ENCODE measurements at places on chromosomes 3 and 15. TPM values are rescaled to one million over a fixed set of nuclear protein-coding genes. Genes with fewer than 3 reads are reported as not detected.
A peak's percentile ranks its signal among the peaks of the same experiment; 100 is the strongest.

GRCh38 chr3:138984816-138985215 is 21.3 kb downstream of the PRR23A start:
- DNase-seq: no peak

- DNase-seq: no peak
These were observed 13.1 kb upstream of the BLOC1S6 start for GRCh38 chr15:45573961-45574629.

DNA sequence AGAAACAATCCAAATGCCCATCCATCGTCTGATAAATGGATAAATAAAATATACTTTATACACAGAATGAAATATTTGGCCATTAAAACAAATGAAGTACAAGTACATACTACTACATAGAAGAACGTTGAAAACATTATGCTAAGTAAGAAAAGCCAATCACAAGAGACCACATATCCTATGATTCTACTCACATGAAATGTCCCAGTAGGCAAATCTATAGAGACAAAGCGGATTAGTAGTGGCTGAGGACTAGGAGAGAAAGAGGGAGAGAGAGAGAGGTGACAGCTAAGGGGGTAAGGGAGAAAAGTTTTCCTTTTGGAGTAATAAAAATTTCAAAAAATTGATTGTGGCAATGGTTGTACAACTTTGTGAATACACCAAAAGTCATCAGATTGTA is 147.0 kb downstream of the GREM1 start:
- no peak for DNase-seq

MNS1 gene
- polyA plus RNA-seq: 0.29 TPM

DNA sequence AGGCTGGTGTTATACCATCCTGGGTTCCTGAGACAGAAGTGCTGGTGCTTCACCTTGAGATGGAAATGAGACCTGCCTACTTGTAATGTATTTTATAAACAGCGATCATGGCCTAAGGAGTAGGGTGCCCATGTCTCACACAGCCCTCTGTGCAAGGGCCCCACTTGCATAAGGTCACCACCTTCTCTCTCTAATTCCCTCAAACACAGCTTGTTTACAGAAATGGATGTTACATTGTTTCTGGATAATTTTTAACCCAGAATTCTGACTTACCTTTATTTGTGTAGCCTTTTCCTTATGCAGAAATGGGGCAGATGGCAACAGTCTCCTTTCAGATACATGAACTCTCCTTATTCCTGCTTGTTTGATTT is 95.1 kb upstream of the UMPS start:
- no peak for DNase-seq

DNA sequence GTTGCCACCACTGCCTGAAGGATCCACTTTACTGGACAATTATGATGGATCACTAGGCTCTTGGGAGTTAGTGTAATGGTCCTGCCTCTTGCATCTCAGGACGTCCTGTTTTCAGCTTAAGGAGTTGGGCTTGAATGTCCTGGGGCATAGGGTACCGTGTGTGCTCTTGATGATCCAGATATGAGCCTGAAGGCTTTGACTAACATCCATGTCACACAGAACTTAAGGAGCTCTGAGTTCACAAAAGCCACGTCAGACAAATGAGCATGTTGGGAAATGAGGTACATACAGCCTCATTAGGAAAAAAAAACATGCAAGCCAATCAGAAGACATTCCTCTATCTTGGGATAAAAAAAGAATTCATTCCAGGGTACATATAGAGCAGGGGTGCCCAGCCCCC is 40.8 kb downstream of the CA12 start:
- DNase-seq: no peak

- DNase-seq: peak; percentile 21
These were observed 159.1 kb downstream of the P3H2 start for GRCh38 chr3:189961522-189962161.

DNA sequence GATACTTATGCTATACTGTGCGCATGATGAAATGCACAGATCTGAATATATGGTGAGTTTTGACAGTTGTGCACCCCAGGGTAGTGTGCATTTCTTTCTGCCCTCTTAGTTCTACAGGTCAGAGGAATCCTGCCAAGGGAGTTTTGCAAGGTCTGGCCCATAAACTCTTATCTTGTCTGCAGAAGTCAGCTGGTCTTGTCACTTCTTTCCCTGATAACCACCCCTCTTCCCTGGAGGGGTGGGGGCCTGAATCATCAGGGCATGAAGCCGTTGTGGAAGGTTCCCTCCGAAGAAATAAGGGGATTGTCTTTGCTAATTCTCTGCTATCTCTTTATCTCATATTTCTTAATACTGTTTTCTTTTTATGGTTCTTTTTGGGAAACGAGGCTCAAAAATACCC is 30.4 kb downstream of the TRIM71 start:
- no peak for DNase-seq

CD86 gene
- polyA plus RNA-seq: 273 TPM

GRCh38 chr3:129435367-129435766 is 4.4 kb downstream of the MBD4 start:
- no peak for DNase-seq

CDHR4 gene
- not detected for polyA plus RNA-seq

GRCh38 chr3:87855211-87855610 is 203.6 kb downstream of the CGGBP1 start:
- no peak for DNase-seq

DNA sequence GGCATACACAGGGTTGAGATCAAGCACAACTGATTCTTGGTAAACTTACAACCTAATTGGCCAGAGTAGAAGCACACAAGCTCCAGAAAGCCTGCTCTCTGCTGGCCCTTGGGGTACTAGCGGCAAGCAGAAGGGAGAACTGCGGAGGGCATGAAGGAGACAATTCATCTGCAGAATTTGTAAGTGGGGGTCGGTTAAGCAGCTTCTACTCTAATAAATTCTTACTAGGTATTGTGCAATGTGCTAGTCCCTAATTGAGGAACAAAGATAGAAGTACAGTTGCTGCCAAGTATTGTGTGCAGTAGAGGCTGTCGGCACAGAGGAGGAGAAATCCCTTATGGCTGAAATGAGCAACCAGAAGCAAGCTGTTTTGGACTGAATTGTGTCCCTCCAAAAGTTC is 91.2 kb upstream of the VEPH1 start:
- DNase-seq: no peak

- no peak for DNase-seq
These were observed 23.7 kb upstream of the TBC1D21 start for GRCh38 chr15:73849641-73850040.
